ENCODE measurements at places on chromosomes 3 and 15.

GRCh38 chr3:29137601-29138000 is 143.3 kb upstream of the RBMS3 start:
- no peak for DNase-seq

GRCh38 chr3:136276049-136276755 is 26.1 kb downstream of the PCCB start:
- no peak for DNase-seq

DNA sequence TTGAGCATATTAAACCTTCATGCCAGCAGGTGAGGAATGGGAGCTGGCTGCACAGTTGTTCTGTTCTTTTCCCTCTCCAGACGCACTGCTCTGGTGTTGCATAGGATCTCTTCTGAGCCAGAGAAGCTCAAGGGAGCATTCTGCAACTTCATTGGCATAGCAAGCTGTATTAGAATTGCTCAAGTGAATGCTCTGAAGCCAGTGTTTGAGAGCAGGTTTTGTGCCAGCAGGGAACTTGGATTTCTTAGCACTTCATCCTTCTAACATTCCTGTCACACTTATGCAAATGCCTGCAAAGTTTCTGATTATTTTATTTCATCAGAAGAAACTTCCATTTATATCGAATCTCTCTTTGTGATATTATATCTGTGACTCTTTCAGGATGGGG is 366.6 kb downstream of the AGBL1 start:
- no peak for DNase-seq

- DNase-seq: no peak
Observed at GRCh38 chr3:177692304-177692975, 495.2 kb upstream of the TBL1XR1 start.

- DNase-seq: no peak
Observed at GRCh38 chr15:65020419-65020818, 9.0 kb downstream of the MTFMT start.

DNA sequence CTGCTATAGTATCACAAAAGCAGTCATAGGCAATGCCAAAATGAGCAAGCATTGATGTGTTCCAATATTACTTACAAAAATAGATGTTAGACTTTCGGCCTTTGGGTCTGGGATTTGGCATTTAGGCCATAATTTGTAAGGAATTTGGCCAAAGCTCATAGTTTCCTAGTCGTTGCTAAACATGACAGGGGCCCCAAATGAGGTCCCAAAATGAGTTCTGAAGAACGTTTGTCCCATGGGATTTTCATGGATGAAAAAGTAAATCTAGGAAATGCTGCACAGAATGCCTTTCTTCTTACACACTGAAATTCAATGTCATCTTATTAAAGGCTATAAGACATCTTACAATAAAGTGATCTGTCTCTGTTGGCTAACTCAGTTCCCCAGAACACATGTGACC is 456.0 kb downstream of the CNTN4 start:
- no peak for DNase-seq

GRCh38 chr3:28521663-28522062 is 173.0 kb upstream of the AZI2 start:
- DNase-seq: no peak

DNA sequence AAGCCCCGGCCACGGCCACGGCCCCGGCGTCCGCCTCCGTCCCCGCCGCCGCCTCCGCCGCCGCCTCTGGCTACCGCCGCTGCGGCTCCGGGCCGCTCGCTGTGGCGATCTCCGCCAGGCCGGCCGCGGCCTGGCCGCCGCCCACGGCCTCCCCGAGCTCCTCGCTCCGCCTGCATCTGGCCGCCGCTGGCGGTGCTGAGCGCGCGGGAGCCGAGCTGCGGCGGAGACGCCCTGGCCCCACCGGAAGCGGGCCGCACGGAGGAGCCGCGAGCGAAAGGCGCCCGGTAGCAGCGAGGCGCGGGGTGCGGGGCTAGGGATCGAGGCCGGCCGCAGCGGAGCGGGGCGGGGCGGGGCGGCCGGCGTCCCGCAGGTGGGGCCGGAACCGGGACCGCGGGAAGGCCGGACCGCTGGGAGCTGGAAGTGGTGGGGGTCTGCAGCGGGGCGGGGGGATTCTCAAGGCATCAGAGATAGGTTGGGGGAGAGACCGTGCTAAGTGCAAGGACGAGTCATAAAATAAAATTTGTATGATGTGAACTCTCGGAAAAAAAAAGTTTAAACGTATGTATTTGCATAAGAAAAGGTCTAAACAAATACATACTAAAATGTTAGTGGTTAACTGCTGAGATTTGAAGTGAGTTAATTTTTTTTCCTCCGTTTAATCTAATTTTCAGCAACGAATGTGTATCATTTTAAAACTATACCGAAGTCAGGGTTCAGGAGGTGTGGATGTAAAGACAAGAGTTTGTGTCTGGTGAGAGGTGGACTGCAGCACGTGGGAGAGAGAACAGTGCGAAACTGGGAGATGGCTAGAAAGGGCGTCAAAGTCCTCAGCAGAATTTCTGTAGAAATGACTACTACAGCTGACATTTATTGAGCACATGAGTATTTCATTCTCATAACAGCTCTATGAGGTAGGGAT is at the start of gene AVEN:
TSS of gene AVEN (minus strand) at position 334 of the 919 bp plus-strand sequence. CDS start at position 176, 158 bp downstream.
- no peak for DNase-seq

DNA sequence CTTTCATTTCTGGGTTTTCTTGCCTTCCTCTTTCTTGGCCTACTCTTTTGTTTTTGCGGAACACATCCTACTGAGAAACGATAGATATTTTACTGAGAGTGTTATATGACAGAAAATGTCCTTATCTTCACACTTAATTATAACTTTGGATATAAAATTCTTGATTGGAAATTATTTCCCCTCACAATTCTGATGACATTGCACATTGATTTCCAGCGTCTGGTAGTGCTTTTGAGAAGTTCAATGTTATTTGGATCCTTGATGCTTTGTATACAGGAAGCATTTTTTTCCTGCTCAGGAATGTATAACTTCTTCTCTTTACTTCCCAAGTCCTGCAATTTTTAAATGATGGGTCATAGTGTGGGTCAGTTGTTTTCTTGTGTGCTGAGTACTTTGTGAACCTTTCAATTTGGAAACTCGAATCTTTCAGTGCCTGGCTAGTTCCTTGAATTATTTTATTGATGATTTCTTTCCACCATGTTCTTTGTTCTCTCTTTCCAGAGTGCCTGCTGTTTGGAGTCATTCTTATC is 183.9 kb downstream of the PDCD6IP start:
- DNase-seq: no peak

DNA sequence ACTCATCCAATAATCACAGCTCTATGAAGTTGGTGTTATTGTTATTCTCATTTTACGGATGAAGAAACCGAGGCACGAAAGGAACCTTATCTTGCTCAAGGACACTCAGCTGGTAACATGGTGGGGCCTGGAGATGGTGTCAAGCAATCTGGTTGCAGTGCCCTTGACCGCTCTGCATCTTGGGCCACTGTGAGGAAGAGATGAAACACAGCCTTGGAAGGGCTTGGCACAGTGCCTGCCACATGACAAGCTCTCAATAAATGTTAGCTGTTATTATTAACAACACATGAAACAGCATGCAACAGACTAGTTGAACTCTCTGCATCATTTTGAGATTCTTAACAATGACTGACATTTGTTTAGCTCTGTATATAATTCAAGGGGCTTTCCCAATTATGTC is 10.1 kb upstream of the ITGA11 start:
- no peak for DNase-seq

DNA sequence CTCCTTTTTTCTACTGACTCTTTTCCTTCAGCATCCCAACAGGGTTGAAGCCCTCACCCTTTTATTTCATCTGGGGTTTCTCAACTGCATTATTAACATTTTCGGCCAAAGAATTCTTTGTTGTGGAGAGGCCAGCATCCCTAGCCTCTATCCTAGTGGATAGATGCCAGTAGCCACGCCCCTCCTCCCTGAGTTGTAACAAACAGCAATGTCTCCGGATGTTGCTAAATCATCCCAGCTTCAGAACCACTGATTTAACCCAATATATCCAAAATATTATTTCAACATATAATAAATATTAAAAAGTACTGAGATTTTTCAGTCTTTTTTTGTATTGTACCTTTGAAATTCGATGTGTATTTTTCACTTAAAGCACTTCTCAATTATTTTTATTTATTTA is 2.0 kb upstream of the RNF111 start:
- DNase-seq: no peak

- no peak for DNase-seq
Observed at GRCh38 chr15:82133251-82133650, 87.4 kb upstream of the MEX3B start.

DNA sequence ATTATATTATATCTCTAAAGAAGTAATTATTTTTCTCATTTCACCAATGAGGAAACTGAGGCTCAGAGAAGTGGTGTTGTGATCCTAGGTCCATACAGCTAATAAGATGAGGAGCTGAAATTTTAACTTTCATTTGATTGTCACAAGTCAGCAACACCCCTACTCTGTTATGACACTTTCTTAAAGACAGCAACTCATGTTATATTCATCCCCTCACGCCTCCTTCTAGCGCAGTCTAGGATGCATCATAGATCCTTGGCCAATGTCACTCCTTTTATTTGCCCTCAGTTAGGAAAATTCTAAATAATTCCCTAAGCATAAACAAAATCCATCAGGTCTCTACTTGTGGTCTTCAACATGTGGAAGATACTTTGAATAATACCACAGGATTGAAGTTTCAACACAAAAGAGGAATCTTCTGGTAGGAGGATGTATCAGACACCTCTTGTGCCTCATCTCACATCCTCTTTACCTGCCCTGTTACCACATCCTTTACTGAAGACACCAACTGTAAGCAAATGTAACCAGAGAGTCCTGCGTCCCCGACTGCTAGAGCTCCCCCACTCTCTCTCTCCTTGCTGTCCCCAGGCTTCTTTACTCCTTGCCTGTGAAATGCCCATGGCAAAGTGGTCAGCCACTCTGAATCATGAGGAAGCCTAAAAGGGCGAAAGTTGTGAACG is 53.7 kb downstream of the TRIM42 start:
- DNase-seq: no peak

DNA sequence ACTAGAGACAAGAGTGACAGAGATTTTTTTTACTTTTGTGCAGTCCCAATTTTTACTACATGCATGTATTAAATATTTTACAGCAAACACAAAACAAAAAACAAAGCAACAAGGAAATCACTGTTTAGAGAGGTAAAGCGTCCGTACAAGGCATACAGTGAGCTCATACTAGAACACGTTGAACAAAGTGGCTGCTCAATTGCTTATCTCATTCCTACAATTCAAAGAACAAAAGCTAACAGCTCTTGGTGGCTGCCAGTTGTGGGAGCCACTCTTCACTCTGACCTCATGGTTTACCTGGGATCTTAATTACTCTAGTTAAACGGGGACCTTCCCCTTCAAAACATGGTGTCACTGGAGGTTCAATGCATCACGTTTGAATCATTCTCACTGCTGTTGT is 7.6 kb upstream of the ARHGEF26 start:
- DNase-seq: no peak

DNA sequence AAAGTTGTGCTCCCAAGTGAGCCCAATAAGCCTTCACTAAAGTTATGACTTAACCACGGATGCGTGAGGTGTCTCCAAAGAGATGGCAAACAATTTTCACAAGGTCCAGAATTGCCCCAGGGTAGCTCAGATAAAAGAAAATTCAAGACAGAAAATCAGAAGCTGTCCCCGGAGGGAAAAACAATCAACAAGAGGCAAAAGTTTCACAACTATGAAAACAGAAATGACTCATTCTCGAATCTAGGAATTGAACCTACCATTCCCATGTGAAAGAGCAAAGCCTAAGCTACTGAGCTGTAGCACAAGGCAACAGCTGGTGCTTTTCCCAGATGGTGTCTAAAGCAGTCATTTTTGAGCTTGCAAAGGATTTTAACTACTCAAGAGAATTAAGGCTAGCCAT is 33.5 kb upstream of the MKRN3 start:
- no peak for DNase-seq

- no peak for DNase-seq
Observed at GRCh38 chr3:47850564-47851410, 47.8 kb downstream of the DHX30 start.

GRCh38 chr15:87907676-87908446 is 348.7 kb downstream of the NTRK3 start:
- no peak for DNase-seq

DNA sequence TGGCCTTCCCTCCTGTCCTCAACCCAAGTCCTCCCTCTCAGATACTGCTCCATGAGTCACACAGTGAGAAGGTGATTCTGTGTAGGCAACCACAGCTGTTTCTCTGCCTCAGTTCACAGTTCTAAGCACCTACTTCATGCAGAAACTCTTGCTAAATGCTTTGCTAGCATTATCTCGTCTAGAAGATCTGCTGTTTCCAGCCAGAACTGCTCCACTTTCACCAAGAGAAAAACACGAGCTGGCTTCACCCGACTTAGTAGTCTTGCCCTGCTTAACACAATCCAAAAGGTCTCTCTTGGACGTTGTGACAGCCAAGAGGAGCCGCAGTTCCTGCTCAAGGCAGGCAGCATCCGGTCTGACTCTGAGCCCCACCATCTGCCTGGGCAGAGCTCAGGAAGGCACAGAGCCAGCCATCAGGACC is 272.1 kb downstream of the UACA start:
- DNase-seq: no peak

- no peak for DNase-seq
Observed at GRCh38 chr3:157059181-157059580, 100.8 kb downstream of the CCNL1 start.

- DNase-seq: no peak
Observed at GRCh38 chr15:56281145-56281544, 37.5 kb upstream of the RFX7 start.

- DNase-seq: no peak
Observed at GRCh38 chr3:195110647-195111318, 160.2 kb downstream of the XXYLT1 start.

GRCh38 chr3:128994173-128994512 is 267 bp upstream of the CFAP92 start:
- DNase-seq: no peak

GRCh38 chr15:40242601-40243000 is 3.7 kb downstream of the PAK6 start:
- DNase-seq: no peak

DNA sequence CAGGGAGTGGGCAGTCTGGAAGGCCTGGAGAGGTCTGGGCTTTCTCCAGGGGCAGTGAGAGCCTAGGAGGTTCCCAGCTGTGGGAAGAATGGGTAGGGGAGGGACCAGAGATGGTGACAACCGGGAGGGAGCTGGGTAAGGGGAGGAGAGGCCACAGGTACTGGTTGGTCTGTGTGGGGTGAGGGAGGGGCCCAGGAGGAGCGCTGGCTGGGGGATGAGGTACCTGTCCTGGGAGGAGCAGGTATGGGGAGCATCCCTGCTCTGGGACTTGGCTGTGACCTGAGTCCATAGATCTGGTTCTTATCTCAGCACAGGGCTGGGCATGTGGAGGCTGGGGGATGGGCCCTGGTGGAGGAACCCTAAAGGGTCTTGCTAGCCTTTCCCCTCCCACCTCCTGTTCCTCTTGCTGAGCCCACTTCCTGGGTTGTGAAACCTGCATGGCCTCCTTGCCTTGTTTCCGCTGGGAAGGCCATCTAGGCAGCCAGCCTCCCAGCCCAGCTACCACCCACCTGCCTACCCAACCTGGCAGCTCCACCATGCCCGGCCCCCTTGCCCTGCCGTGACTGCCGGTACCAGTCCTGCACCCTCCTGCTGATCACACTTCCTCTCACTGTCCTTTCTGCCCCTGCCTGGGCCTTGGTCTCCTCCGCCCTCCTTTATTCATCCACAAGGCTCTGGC is 11.0 kb downstream of the PRKCD start:
- DNase-seq: no peak
